A549 treated with Hydrocortisone at 1 μM for 4 hours (cell line): ENCODE measurements at places on chromosomes 6 and 20. TPM values are rescaled to one million over a fixed set of nuclear protein-coding genes. Genes with fewer than 3 reads are reported as not detected.

Gene MOG
- not detected in 5 replicates for total RNA-seq

Gene FAM209B
- total RNA-seq, result 0.32 to 0.92 TPM (median 0.60 TPM) in 4 of 5 replicates, not detected in the other

Gene LAMA4
- total RNA-seq, result 1.1 to 1.5 TPM (median 1.3 TPM) in 5 replicates

Gene PLAGL2
- 15.7 to 18.7 TPM (median 16.0 TPM) in 5 replicates for total RNA-seq

Gene SLC25A27
- total RNA-seq, result 0.32 to 0.61 TPM (median 0.40 TPM) in 5 replicates

Gene TNFRSF6B
- 0.28 to 0.97 TPM (median 0.77 TPM) in 5 replicates for total RNA-seq

Gene THEMIS
- not detected in 5 replicates for total RNA-seq

Gene CHMP4B
- 140 to 159 TPM (median 152 TPM) in 5 replicates for total RNA-seq

Gene KCNK5
- total RNA-seq, result 1.0 to 1.5 TPM (median 1.2 TPM) in 5 replicates

Gene SIRPD
- not detected in 5 replicates for total RNA-seq

Gene SAMD10
- total RNA-seq, result not detected in 5 replicates

Gene POU5F1
- 10.0 to 17.0 TPM (median 11.3 TPM) in 5 replicates for total RNA-seq

Gene TMC2
- total RNA-seq, result not detected in 5 replicates

Gene SMLR1
- not detected in 5 replicates for total RNA-seq
